Activated T-helper 17 cell treated with anti-CD3 and anti-CD28 coated beads, Interleukin-2, amount 50 U/mL, for 72 hours (primary cell): ENCODE measurements at places on chromosomes 6 and 20.

DNA sequence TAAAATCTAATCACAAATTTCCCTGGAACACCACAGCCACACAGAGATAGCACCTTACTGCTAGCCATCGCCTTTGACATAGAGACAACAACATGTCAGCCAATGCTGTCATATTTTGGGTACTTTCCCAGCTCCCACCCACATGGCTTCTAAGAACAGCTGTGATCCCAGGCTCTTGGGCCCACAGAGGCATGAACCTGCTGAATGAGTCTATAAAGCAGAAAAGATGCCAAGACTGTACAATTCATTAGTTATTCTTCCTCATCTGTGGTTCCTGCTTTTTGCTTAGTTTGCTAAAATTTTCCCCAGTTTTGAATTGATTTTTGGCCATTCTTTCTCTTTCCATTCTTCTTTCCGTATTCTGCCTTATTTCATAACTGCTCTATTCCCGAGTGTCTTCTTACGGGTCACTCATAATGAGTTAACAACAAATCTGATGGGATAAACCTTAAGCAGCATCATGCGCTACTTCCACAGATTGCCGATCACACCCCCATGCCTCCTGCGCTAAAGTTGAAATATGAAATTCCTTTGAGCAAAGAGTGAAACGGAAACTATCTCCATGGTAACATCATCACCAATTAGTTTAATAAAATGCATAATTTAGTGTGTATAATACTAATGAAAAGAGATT is 327.3 kb upstream of the HSF2 start:
- ATAC-seq, result no peak

DNA sequence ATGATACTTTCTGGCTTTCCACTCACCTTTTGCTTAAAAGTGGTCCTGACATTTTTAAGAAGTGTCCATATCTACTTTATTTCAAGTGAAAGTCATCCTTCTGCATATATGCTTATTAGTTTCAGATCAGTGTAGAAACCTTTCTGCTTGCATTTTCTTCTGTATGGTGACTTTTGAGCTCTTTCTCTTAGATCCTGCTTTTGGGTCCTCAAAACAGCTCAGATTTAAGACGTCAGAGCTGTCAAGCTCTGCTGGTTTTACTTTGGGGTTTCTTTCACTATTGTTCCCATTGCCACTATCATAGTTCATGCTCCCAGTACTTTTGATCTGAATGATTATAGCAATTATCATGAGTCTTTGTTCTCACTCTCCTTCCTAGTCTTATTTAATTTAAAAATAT is 41.7 kb downstream of the BCKDHB start:
- no peak for ATAC-seq

DNA sequence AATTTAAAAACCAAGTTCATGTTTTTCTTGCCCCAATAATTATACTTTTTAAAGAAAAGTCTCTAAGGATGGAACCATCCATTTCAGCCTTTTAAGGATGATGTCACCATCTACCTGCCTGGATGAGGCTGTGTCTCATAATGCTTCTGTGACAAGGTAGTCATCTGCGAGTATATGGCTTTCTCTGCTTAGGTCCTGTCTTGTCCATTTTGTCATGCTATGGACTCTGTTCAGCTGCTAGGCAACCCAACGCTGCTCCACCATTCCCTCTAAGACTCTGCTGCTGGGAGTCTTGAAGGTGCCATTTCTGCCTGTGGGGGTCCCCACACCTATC is 459.8 kb upstream of the RUNX2 start:
- no peak for ATAC-seq

DNA sequence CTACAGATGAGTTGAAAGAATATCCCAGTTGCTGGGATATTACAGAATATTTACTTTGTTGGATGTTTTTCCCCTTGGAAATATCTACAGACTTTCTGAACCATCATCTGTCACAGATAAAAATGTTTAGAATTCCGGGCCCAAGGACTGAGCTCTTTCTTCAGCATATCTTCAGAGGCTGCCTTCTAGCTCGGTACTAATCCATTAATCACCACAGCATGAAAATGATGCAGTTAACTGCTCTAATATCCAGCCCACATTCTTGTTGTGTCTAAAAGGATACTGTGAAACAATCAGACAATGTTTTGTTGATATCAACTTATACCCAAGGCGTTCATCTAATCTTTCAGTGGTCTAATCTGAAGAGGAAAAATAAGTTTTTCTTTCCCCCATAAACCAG is 247.4 kb downstream of the TBC1D32 start:
- ATAC-seq, result no peak

- no peak for ATAC-seq
These were observed 353.1 kb downstream of the CDC5L start for GRCh38 chr6:44740566-44741120.

DNA sequence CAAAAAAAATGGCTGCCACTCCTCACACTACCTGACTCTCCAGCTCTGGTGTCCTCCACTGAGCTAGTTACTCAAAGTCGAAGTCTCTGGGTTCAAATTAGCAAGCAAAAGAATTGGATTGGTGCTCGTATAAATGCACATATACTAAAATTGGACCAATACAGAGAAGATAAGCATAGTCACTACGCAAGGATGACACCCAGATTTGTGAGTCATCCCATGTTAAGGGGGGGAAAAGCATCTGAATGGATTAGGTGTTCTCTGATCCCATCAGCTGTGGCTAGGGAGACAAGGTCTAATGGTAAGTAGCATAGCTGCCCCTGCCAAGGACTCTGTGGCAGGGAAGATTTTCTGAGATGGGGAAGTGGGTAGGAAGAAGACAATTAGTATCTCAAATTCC is 18.3 kb upstream of the AMD1 start:
- no peak for ATAC-seq

GRCh38 chr6:30234356-30234755 is 21.1 kb upstream of the TRIM26 start:
- no peak for ATAC-seq

- ATAC-seq, result no peak
These were observed 446.7 kb downstream of the GJA1 start for GRCh38 chr6:121881974-121882667.
